B cell (primary cell): ENCODE measurements at places on chromosomes 7 and 10. TPM values are rescaled to one million over a fixed set of nuclear protein-coding genes. Genes with fewer than 3 reads are reported as not detected.

The SOSTDC1 gene
- not detected in 2 replicates for total RNA-seq

The KCNMA1 gene
- total RNA-seq = 2.8 and 3.1 TPM in 2 replicates

GRCh38 chr7:2002561-2003450 is 229.9 kb downstream of the MAD1L1 start:
- DNase-seq = no peak

GRCh38 chr7:123783820-123784219 is 35.0 kb upstream of the WASL start:
- no peak for DNase-seq

- no peak for DNase-seq
Measured at GRCh38 chr10:72000073-72001032, 36.2 kb downstream of the CHST3 start.

DNA sequence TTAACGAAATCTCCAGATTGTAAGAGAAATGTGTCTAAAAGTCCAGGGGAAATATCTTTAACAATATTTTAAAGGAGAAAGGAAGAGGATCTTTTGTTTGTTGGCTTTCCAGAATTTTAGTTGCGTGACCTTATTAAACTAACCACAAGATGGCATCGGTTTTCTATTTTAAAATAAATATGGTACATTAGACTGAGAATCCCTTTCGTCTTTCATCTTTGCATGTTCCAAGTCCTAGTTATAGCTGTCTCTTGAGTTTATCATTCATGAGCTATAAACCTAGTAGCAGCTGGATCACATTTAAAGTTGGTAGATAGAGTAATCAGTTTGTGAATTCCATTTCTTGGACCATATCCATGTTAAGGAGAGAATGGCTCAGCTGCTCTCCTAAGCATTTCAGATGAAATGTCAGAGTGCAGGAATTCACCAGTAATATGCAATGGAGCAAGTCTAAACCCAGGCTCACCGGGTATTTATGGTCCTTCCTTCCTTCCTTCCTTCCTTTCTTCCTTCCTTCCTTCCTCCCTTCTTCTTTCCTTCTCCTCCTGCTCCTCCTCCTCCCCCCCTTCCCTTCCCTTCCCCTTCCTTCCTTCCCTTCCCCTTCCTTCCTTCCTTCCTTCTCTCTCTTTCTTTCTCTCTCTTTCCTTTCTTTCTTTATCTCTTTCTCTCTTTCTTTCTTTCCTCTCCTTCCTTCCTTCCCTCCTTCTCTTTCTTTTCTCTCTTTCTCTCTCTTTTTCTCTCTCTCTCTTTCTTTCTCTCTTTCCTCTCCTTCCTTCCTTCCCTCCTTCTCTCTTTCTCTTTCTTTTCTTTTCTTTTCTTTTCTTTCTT is 57.8 kb upstream of the RAB18 start:
- peak; percentile 34 for DNase-seq

- no peak for DNase-seq
Measured at GRCh38 chr10:84342584-84342983, 14.2 kb downstream of the CCSER2 start.

The LFNG gene
- 208 and 221 TPM in 2 replicates for total RNA-seq

- no peak for DNase-seq
Measured at GRCh38 chr7:158120716-158121115, 466.9 kb downstream of the PTPRN2 start.

- DNase-seq = peak; percentile 69
Measured at GRCh38 chr10:71359364-71360046, 37.2 kb upstream of the CDH23 start.

DNA sequence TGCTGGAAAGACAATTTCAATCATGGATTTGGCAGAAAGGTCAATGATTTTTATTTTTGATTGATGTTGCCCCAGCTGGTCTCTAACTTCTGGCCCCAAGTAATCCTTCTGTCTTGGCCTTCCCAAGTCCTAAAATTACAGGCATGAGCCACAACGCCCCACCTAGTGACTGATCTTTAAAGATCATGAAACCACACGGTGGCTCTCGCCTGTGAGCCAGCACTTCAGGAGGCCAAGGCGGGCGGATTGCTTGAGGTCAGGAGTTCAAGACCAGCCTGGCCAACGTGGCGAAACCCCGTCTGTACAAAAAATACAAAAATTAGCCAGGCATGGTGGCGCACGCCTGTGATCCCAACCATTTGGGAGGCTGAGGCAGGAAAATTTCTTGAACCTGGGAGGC is 12.6 kb upstream of the C10orf95 start:
- no peak for DNase-seq

DNA sequence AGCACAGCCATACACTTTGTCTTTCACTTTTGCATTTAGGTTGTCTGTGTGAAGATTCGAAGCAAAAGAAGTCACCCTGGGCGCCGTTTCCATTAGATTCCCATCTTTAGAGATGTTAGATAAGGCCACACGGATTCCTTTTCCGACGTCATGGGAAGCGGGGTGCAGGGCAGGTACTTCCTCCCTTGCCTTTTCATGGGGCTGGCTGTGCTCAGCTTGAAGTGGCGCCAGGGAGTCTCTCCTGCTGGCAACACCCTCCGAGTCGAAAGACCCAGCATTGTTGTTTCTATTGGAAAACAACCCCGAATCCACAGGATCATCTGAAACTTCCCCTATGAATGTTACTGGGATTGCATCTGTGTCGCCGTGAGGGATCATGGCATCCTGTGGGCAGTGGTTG is 246.4 kb upstream of the GRB10 start:
- DNase-seq = no peak

- no peak for DNase-seq
Measured at GRCh38 chr10:61099756-61100155, 155.8 kb upstream of the RHOBTB1 start.

- DNase-seq = peak; percentile 31
Measured at GRCh38 chr7:115476671-115477181, 553.8 kb downstream of the TFEC start.

DNA sequence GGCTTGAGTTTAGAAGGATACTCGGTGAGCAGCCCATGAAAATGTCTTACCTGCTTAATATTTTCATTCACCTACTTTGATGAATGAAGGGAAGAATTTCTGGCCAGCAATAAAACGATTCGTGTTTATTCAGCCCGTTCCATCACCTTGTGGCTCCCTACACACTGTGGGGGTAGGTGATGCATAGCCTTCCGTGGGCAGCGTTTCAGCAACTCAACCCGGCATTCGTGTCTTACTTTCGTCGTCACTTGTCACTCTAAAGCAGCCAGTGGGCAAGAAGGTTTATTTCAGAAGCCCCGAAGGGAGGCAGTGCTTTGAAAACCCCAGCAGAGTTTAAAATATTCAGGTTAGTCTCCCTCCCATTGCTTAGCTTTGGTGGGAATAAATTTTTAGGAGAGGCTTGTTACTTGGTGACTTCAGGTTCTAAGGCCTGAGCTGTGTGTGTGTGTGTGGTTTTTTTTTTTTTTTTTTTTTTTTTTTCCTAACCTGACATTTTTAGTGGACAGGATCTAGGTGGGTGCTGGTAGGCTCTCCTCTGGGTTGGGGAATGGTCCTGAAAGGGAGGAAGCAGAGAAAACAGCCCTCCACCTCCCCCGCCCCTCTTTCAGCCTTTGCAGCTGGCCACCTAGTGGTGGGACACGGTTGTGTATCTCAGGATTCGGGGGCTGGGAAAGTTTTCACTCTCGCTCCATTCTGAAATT is 1.8 kb downstream of the GRK5 start:
- peak; percentile 80 for DNase-seq

DNA sequence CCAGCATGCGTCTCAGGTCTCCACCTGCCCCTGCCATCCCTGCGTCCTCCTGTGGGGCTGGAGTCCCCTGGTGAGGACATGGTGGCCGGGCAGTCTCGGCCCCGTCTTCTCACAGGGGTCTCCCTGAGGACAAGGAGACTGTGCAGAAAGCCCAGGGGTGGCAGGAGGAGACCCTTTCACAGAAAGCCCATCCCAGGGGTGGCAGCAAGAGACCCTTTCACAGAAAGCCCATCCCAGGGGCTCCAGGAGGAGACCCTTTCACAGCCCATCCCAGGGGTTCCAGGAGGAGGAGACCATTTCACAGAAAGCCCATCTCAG is 14.8 kb upstream of the CHST12 start:
- no peak for DNase-seq

- no peak for DNase-seq
Measured at GRCh38 chr10:49734676-49735075, 27.4 kb downstream of the OGDHL start.

The ZNF655 gene
- total RNA-seq = 150 and 154 TPM in 2 replicates

DNA sequence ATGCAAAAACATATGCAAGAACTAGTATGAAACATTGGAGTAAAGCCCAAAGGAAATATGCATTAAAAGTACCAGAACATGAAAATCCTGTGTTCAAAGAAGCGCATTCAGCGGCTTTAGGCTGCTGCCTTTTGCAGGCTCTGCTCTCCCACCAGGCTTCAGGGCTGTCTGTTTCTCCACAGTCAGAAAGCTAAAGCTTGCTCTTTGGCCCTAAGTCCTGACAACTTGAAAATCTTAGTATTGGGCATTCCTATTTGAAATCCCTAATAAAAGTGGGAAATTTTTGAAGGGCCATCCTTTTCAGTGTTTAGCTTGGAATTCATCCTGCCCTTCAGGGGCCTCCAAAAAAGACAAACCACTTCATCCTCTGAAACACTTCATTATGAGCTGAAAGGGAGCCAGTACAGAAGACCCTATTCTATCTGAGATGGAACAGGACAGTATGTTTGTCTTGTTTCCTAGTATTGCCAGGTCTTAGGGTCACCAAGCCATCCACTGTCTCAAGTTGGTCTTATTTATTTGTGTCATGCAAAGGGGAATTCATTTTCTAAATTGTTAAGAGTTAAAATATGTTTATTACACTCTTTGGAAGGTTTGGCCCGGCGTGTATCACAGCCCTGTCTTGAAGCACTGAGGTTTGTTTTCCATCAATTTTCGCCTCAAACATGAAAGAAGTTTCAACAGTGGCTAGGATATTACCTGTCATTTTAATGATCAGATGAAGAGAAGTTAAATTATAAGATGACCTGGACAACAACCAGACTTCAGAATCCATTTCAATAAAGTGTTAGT is 326.3 kb upstream of the BMPER start:
- DNase-seq = no peak

The CYP2C19 gene
- total RNA-seq = not detected in 2 replicates

- DNase-seq = no peak
Measured at GRCh38 chr7:94190599-94191061, 186.5 kb upstream of the BET1 start.

The LRRC61 gene
- total RNA-seq = 12.8 and 15.5 TPM in 2 replicates

- DNase-seq = no peak
Measured at GRCh38 chr7:151503902-151504714, 15.6 kb downstream of the RHEB start.

DNA sequence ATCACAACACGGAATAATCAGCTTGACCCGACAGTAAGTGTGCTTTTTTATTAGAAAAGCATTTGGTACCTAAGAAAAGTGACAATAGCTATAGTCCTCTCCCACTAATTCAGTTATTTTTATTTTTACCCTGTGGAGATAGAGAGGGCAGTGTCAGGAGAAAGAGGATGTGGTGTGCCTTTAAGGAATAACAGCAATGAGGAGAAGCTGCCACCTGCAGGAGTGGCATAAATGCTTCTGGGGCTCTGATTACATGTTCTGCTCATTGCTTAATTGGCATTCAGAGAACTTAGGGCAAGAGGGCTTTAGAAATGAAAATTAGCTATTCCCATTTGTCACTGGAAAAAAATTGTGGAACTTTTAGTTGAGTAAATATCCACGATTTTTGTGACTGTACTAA is 60.1 kb downstream of the DENND11 start:
- no peak for DNase-seq

The PDE6C gene
- not detected in 2 replicates for total RNA-seq
